ENCODE measurements at places on chromosomes 2 and 18.

- no peak for DNase-seq
These were observed 176.5 kb upstream of the COPS8 start for GRCh38 chr2:236909193-236909504.

GRCh38 chr2:239313776-239314175, 87.0 kb downstream of the HDAC4 start:
- no peak for DNase-seq

DNA sequence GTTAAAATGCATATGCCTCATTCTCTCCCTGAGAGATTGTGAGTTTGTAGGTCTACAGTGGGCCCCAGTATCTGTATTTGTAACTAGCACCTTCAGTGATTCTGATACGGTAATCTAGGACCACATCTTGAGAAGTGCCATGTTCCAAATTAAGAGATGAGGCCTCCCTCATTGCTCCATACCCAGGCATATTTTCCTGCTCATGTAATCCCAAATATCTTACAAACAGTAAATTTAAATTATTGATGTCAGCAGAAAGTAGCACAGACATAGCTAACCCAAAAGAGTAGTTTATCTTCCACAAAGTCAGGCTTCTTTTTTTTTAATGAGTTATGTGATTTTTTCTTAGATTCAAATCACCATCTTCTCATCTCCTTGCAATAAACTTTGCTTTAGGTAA, 263.8 kb downstream of the SETBP1 start:
- no peak for DNase-seq

DNA sequence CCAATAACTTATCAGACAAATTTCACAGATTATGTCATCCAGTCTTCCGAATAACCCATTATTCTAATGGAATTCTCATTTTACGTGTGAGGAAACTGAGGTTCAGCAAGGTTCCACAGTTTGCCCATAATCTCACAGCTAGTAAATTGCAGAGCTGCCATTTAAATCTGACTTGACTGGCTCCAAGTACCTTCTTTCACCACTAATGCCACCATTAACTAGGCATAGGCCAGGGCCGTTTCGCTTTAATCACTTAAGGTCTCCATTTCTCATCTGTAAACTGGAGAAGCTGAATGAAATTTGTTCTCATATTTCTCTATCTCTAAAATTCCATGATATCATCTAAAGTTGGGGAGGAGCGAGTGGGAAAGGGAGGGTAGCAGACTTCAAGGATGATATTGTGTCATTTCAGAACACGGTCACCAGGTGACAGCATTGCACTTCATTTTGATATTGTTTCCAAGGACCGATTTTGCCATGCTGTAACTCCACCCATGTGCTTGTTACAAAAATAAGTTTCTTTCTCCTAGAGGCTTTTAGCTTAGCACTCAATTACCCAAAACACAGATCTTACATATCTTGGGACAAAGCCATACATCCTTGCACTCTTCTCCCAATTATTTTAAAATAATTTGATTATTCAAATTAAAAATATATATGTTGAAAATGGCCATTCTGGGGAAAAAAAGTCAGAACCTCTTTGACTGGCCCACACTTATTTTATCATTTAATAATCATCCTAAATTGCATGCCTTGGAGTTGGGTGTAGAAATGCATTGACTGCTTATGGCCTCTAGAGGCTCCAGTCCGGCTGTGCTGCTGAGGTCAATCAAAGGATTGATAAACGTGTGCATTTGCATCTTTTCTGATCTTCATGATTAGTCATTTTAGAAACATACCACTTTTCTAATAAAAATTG, 123.8 kb downstream of the AKAIN1 start:
- no peak for DNase-seq

- DNase-seq, result no peak
These were observed 50.6 kb downstream of the MDH1 start for GRCh38 chr2:63639344-63639743.

- no peak for DNase-seq
These were observed 112.7 kb downstream of the SMAD2 start for GRCh38 chr18:47817795-47818077.

GRCh38 chr2:148983896-148984295, 54.6 kb upstream of the LYPD6B start:
- no peak for DNase-seq

DNA sequence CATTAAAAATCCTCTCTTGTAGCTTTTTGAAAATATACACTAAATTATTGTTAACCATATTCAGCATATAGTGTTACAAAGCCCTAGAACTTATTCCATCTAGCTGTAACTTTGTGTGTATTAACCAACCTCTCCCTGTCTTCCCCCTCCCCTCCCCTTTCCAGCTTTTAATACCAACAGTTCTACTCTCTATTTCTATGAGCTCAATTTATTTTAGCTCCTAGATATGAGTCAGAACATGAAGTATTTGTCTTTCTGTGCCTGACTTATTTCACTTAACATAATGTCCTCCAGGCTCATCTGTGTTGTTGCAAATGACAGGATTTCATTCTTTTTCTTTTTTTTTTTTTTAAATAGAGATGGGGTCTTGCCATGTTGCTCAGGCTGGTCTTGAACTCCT, 45.1 kb downstream of the GPD2 start:
- DNase-seq, result no peak

DNA sequence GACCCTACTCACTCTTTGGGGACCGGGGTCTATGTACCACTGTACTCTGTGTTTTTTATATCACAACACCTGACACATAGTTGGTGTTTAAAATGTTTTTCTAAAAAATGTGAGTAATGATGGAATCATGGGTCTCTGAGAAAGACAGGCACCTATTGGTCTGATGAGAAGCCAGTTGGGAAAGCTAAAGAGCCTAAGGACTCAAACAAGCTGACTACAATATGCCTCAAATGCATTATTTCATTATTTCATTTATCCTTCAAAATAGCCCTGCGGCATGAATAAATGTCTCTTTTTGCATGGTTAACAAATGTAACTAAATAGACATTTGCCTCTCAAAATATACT, 102.9 kb upstream of the SCN1A start:
- no peak for DNase-seq

DNA sequence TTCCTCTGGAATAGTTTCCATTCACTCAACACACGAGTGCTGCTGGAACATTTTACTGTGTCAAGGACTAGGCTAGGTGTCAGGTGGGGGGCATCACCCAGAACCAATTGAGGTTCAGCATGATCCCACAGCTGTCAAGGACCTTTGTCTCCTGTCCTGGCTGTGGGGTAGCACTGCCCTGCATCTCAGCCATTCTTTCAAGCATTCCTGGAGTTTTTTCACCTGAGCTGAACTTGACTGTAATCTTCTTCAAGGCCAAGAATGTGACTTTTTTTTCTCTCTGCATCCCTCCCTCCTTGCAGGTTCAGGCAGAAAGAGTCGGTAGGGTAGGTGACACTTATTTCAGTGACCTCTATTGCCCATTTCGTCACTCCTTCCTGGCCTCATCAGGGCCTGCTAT, 3.5 kb downstream of the MAPK4 start:
- DNase-seq, result no peak
